Omental fat pad (tissue), 4 donors: ENCODE measurements at places on chromosomes 4 and X.

- DNase-seq: no peak
Observed at GRCh38 chr4:121072224-121073003, at the start of gene NDNF. Gene NDNF, minus strand, starts transcription at chr4:121072535. Its CDS starts 26,698 bp downstream, at chr4:121045837.

GRCh38 chr4:8907596-8908205 lies 36.1 kb upstream of the HMX1 start:
- no peak for DNase-seq

GRCh38 chrX:150984169-150984824 lies 1.2 kb downstream of the HMGB3 start:
- DNase-seq: no peak

DNA sequence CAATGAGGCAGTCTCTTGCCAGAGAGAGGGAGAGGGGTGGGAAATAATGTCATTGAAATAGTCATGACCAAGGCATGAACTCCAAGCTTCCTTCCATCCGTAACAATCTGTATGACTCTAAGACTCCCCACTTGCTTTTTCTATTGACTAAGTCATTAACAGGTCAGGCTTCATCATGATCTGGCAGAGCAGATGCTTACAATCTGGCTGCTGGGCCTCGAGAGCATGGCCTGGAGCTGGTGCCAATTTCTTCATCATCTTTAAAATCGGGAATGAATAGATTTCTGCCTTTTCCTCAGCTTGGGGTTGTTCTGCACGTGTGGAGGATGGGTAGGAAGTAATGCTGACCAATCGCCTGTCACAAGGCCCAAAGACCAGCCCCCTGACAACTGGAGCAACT lies 280.6 kb upstream of the CLNK start:
- no peak for DNase-seq

DNA sequence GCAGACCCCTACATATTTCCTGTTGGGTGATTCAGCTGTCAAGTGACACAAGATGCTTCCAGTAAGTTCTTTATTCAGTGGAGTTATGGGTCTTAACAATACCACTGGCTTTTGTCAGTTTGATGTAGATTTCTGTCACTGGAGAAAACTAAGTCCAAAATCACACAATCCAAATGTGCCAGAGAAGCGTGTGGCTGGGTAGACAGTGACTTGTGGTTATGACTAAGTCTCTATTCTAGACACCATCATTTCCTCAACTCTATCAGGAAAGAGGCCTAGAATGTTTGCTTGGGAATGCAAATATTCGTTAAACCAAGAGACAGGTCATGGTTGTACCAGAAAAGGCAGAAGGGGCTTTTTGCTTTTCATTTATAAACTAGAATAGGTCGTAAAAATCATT lies 54.4 kb upstream of the HS3ST1 start:
- DNase-seq: no peak

DNA sequence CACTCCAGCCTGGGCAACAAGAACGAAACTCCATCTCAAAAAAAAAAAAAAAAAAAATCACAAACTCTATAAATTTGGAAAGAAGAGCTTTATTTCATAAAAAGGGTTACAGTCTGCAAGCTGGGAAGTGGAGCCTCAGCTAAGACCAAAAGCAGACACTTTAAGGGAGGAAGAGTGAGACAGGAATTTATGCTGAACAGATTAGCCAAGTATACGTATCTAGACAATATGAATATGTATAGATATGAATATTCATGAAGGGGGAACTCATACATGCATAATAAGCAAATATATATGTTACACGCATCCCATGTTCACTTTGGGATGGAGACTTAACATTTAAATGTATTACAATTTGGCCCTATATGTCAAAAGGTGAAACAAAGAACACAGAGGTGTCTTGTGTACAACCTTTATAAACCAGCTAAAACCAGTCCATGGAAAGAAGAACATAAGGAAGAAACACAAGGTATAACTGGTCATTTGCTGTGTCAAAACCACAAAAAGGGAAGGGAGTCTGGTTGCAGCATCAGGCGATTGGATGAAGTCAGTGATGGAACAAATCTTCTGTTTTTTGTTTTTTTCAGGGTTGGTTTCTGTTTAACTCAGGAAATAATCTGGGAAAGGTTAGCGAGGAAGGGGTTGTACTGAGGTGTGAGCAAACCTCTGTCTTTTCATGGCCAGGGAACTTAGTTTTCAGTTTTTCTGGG lies 130.0 kb upstream of the MAOA start:
- DNase-seq: no peak

GRCh38 chrX:9906919-9907318 lies 60.2 kb upstream of the CLDN34 start:
- no peak for DNase-seq

DNA sequence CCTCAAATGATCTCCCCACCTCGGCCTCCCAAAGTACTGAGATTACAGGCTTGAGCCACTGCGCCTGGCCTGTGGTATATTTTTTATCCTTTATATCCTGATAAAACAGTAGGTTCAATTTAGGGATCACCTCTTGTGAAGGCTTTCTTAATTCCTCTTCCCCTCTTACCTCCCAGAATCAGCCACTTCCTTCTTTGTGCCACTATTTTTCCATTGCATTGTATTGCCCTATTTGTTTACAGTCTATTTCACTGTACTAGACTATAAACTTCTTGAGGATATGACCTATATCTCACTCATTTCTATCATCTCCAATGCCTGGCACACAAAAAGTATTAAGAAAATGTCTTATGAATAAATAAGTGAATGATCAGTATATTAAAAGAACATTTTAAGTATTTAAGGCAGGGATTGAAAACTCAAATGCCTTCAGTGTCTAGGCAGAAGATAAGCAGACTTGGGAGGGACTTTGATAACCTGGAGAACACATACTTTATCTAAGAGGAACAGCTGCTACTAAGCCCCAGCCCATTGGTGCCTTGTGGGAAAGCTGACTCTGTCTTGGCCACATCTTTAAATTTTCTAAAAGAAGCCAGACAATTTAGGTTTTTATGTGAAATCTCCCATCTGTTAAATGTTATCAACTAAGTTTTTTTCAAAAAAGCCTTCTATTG lies 82.3 kb upstream of the OGT start:
- no peak for DNase-seq

DNA sequence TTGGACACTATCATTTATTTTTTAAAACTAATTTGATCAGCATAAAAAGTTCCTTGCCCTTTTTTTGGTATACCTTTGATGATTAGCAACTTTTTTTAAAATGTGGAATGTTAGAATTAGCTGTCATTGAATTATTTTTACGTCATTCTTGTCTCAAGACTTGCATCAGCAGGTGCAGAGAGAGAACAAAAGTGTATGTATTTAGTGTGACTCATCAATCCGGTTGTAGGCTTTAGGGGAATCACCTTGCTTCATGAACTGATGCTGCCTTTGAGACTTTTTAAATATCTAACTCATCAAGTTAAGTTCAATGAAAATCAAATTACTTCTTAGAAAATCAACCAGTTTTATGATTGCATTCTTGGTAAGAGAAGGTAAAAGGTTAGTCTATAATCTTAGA lies 125.1 kb downstream of the ARX start:
- DNase-seq: no peak

DNA sequence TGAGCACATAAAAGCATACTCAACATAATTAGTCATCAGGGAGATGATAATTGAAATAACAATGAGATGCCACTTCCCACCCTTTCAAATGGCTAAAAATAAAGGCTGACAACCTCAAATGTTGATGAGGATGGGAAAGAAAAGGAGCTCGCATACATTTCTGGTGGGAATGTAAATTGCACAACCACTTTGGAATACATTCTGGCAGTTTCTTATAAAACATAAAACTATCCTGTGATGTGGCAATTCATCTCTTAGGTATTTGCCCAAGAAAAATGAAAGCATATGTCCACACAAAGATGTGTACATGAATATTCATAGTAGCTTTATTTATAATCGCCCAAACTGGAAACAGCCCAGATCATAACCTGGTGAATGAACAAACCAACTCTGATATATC lies 687 bp upstream of the ZNF275 start:
- DNase-seq: no peak

GRCh38 chr4:40264995-40265909 lies 68.4 kb downstream of the RHOH start:
- no peak for DNase-seq

DNA sequence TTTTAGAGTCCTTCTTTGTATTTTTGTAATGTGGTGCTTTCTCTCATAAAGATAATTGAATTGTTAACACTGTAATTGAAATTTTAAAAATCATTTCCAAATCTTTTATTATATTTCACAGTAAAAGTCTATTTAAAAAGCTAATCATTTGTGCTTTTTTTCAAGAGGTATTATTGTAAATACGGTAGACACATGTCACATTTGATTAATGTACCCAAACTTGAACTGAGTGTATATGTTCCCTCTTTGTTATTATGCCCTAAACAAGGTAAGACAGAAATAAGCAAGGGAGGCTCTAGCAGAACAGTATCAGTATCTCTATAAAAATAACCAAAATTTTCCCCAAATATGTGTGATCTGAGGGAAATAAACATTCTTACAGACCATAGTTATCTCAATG lies 21.5 kb upstream of the LARP1B start:
- no peak for DNase-seq

DNA sequence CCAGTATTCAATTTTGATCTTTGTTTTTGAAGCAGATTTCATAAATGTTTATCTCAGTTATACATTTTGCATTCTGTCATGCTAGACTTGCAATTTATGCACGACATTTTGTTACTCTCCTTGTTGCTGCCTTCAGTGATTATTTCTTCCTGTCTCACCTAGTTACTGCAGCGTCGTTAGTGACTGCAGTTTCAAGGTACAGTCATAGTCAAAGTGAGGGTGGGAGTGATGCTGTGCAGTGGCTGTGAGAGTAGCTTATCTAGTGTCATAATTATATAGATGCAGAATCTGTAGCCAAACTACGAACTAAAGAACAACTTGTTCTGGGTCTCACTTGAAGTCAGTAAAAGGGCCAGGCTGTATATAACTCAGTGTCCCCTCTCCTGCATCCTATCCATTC lies 69.8 kb downstream of the GPR101 start:
- DNase-seq: no peak

DNA sequence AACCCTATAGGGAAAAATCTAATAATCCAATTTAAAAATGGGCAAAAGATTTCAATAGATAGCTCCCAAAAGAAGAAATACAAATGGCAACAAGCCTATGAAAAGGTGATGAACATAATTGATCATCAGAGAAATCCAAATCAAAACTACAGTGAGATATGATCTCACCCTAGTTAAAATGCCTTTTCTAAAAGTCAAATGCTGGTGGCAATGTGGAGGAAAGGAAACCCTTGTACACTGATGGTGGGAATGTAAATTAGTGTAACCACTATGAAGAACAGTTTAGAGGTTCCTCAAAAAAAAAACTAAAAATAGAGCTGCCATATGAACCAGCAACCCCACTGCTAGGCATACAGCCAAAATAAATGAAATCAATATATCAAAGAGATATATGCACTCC lies 44.5 kb downstream of the STPG2 start:
- DNase-seq: no peak

GRCh38 chr4:177214935-177215334 lies 94.7 kb upstream of the NEIL3 start:
- DNase-seq: no peak

- DNase-seq: no peak
Observed at GRCh38 chr4:51885363-51885762, 42.4 kb downstream of the DCUN1D4 start.

DNA sequence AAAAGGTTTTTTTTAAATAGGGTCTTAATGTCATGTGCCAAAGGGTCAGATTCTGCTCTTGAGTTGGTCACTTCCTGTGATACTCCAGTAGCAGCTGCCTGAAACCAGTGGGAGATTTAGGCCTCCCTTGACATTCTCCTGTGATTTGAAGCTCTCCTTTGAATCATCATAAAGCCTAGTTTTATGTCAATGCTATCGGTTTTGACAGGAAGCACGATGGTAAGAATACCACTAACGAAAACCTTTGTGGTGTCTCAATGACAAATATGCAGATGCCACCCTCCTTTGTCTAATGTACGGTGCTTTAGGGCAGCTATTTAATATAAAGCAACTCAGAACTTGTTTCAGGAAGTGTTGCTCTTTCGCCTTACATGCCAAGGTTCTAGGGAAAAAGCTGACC lies 44.2 kb downstream of the CCNI start:
- no peak for DNase-seq

- no peak for DNase-seq
Observed at GRCh38 chr4:143375326-143376073, 38.8 kb downstream of the GAB1 start.

- DNase-seq: no peak
Observed at GRCh38 chr4:108037884-108038283, 48.2 kb downstream of the HADH start.

GRCh38 chrX:132710656-132711155 lies 221.9 kb upstream of the MBNL3 start:
- DNase-seq: no peak

- no peak for DNase-seq
Observed at GRCh38 chr4:7434766-7435150, at the start of gene PSAPL1. Gene PSAPL1, minus strand, starts transcription at chr4:7434930. Its CDS starts 51 bp downstream, at chr4:7434879.

- DNase-seq: no peak
Observed at GRCh38 chr4:67713529-67714247, 12.7 kb upstream of the UBA6 start.

DNA sequence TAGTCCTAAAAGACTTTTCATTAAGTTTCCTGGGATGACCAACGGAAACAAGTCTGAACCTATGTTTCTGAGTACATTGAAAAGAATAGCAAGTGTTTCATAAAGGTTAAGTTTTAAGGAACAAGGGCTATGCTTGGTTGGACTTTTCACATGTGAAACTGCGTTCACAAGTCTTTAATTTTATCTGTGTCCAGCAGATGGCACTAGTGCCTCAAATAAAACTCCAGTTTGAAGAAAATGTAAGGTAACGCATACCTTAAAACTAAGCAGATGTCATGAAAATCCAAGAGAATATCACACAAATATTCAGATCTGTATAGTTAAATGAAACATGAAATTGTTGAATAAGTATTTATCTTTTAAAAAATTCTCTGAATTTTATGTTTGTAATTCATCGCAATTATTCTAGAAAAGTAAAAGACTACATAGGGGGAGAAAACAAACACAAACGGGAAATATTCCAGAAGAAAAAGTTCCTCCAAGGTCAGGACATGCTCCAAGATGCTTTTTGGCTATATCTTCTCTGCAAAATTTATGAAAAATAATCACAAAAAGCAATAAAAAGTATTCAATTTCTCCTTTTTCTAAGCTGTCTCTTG lies 89.6 kb upstream of the MAD2L1 start:
- no peak for DNase-seq

DNA sequence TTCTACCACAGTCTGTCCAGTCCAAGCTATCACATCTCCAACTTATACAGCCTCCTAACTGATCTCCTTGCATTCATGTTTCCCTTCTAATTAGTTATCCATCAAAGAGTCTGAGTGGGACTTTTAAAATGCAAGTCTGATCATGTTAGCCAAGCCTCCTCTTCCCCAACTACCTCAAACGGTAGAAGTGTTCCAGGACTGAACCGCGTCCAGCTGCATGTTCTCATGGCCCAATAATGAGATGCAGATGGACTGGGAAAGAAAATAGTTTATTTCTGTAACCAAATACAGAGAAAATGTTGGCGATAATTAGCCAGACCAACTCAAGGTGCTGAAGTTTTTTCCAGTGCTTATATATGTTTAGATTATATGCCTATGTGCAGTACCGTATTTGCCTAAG lies 46.6 kb upstream of the PPP1R2C start:
- DNase-seq: no peak

- no peak for DNase-seq
Observed at GRCh38 chrX:109623997-109624396, 975 bp downstream of the KCNE5 start.

GRCh38 chr4:10437735-10438134 lies 19.5 kb downstream of the ZNF518B start:
- no peak for DNase-seq
